Activated T-helper 9 cell treated with anti-CD3 and anti-CD28 coated beads, Interleukin-2, amount 50 U/mL, for 16 hours (primary cell): ENCODE measurements at places on chromosomes 6 and 20.

- DNase-seq: no peak
Measured at GRCh38 chr20:37316116-37316774, 26.8 kb downstream of the MANBAL start.

- no peak for DNase-seq
Measured at GRCh38 chr6:151291722-151292059, 51.9 kb downstream of the AKAP12 start.

- no peak for DNase-seq
Measured at GRCh38 chr6:112773187-112773586, 426.1 kb downstream of the RFPL4B start.

- no peak for DNase-seq
Measured at GRCh38 chr6:7473805-7474719, 67.4 kb upstream of the DSP start.

- DNase-seq: no peak
Measured at GRCh38 chr20:48196486-48196885, 411.2 kb upstream of the SULF2 start.
